ENCODE measurements at places on chromosomes 13 and 19.
A peak's percentile ranks its signal among the peaks of the same experiment; 100 is the strongest.

DNA sequence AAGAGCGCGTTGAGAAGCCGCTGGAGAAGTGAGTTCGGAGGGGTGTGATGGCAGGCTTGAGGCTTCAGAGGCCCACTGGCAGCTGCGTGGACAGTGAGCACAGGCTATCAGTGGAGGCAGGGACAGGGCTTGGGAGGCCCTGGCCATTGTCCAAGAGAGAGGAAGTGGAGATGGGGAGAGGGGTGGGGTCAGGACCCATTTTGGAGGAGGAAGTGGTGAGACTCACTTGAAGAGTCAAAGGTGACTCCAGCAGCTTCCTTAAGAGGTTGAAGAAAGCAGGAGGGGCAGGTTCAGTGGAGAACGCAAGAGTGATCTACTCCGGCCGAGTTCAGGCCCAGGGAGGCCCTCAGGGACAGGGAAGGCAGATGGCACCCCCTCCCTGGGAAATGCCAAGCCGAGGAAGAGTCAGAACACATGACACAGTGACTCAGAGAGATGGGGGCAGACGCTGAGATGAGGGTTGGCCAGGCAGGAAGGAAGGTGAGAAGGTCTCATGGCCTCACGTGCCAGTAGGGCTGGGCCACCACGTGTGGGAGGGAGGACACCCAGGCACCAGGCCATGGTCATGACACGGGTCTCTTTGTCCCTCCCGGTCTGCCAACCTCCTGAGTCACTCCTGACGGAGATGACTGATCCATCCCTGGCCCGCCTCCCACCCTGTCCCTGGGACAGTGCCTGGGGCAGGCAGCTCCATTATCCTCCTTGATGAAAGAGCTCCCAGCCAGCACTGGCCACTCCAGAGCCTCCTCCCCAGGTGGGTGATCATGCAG is 10.1 kb upstream of the CD22 start:
- DNase-seq, result peak; percentile 93

GRCh38 chr19:30719189-30719998 is 347.2 kb downstream of the ZNF536 start:
- DNase-seq, result peak; percentile 18

DNA sequence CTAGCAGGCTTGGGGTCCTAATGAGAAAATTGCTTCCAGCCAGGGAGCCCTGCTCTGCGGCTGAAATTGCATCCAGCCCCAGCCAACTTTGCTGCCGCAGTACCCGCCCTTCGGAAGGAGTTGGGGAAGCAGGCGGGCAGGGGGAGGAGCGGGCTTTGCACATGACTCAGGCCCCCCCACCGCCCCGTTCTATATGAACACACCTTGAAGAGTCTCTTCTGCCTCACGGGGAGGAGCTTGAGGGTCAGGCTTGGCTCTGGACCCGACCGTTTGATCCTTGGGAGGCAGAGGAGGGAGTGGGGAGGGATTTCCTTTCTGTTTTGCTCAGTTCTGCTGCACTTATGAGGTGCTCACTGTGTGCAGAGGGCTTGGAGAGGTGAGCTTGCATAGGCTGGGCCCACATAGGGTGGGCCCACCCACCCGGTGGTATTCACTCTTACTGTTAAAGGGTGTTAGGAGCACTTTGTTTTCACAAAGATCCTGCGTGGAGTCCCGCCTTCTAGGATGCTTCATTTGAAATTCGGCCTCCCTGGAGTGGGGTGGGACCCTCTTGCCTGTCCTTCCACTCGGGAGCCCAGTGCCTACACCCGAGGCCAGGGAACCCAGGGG is 46.5 kb downstream of the LYL1 start:
- no peak for DNase-seq

DNA sequence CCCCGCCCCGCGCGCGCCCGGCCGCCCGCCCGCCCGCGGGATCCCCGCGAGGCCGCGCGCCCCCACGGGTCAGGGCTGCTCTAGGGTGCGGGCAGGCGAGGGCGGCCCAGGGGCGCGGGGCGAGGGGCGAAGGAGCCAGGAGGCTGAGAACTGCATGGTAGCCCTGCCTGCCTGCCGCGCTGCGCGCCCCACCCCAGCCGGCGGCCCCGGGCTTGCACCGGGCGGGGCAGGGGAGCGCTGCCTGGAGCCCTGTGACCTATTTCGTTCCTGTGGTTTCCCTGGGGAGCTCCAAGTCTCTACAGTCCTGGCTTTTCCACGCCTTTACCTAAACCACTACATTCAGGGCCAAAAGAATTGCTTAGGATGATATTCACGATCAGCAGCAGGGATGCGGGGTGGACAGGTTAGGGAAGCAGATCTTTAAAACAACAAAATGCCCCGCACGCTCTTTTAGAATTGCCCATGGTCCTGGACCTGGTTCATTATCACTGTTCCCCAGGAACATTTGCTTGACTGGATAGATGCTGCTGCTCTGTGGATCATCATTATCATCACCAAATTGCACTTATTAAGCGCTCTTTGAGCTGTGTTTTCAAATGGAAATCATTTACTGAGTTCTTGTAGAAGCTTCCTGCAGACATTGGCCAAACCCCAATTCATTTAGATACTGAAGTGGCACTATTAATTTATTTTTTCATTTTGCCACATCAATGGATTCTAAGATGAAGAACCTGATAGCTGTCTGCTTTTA is 421 bp upstream of the GPR12 start:
- DNase-seq, result no peak

- DNase-seq, result no peak
These were observed 122.9 kb downstream of the RFC3 start for GRCh38 chr13:33940898-33941297.

GRCh38 chr19:10975374-10976130 is 14.7 kb downstream of the SMARCA4 start:
- peak; percentile 35 for DNase-seq

DNA sequence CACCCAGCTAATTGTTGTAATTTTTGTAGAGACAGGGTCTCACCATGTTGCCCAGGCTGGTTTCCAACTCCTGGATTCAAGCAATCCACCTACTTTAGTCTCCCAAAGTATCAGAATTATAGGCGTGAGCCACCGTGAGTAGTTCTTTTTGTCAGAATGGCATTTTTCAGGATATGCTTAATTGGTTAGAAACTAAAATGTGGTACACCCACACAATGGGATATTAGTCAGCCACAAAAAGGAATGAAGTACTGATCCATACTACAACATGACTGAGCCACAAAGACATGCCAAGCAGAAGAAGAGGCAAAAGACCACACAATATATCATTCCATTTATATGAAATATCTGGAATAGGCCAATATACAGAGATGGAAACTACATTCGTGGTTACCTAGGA is 41.7 kb upstream of the MAP3K10 start:
- no peak for DNase-seq

- peak; percentile 64 for DNase-seq
These were observed 44.2 kb downstream of the PCDH8 start for GRCh38 chr13:52804202-52804641.

- no peak for DNase-seq
These were observed 1.5 kb downstream of the MYPOP start for GRCh38 chr19:45900738-45901431.

- no peak for DNase-seq
These were observed 28.2 kb upstream of the FBL start for GRCh38 chr19:39874404-39874803.

- DNase-seq, result no peak
These were observed 13.0 kb upstream of the SPATA13 start for GRCh38 chr13:24147570-24147963.

DNA sequence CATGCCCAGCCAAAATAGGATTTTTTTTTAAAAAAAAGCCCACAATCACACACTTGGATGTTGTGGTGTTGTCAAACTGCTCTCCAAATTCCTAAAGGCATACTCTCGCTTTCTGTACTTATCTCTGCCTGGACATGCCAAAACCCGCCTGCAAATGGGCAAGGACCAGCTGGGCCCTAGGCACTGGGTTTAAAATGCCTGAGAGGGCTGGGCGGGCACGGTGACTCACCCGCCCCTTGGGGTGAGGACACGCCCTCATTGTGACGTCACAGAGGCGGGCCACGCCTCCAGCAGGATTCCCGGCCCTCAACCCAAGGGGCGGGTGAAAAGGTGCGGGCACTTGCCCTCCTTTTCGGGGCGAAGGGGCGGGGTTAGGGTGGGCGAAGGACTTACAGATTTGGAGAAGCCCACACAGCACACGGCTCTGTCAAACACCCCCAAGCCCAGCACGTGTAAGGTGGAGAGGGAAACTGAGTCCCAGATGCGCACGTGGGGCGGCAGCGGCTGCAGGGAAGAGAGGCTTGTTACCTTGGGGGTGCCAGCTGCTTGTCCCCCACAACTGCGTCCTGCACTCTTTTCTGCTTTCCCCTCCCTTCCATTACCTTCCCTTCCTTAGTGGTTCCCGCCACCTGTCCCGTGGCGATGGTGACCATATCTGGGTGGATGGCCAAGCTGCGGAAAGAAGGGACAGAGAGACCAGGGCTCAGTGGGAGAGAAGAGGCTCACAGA is 6.6 kb downstream of the EML2 start:
- peak; percentile 73 for DNase-seq

- no peak for DNase-seq
These were observed 9.6 kb downstream of the GIPR start for GRCh38 chr19:45677351-45678230.

- DNase-seq, result peak; percentile 40
These were observed 49.1 kb downstream of the LMO7 start for GRCh38 chr13:75685239-75685697.

DNA sequence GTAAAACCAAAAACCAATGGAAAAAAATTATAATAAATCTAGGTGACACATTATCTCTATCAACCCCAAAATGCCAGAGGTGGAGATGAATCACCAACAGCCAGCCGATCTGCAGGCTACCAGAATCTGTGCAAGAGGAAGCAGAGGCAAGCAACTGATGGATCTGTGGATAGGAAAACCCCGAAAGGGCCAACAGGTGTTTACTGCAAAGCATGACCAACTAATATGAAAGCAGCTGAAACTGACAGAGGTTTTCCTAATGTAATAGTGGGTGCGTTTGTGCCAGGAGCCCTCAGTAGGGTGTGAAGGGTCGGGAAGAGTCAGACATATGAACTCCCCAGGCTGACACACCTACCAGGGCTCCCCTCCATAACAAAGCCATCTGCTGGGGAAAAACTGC is 554.6 kb downstream of the RFC3 start:
- no peak for DNase-seq

- no peak for DNase-seq
These were observed 243.3 kb downstream of the DCT start for GRCh38 chr13:94236132-94236531.

GRCh38 chr13:73286942-73287620 is 228.3 kb downstream of the KLF5 start:
- no peak for DNase-seq

GRCh38 chr19:35615036-35615435 is 2.5 kb downstream of the HAUS5 start:
- DNase-seq, result no peak

GRCh38 chr19:7661744-7662538 is 6.9 kb upstream of the RETN start:
- no peak for DNase-seq

DNA sequence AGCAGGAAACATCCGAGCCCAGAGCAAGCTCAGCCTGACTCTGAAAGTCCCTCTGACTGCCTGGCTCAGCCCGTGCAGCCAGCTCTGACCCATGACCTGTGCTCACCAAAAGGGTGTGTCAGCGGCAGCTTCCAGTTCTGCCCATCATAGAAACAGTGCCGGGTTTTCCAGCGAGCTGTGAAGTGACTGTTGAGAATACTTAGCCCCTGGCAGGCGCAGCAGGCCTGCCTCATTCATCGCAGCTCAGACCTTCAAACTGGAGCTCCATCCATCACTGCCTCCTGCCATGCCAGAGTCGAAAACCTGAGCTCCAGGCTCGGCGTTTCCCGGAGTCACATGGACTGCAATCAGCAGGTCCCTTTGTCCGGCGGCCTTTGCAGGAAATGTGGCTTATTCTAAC is 16.3 kb upstream of the GSX1 start:
- no peak for DNase-seq

DNA sequence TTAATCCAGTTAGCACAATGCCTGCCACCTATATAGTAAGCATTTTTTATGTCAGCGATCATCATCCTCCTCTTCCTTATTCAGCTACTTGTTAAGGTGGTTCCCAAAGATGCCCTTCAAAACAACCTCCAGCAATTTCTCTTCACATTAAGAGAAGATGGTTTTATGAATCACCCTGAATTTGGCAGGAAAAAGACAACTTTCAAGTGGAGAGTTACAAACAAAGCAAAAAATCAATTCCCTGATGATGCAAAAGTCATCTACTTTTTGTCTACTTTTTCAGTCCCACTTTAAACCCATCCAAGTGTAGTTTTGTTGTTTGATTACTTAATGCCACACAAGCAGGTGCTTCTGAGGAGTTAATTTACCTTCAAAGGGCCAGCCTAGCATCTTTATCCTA is 139.1 kb upstream of the SERP2 start:
- DNase-seq, result no peak

- DNase-seq, result no peak
These were observed 1.6 kb downstream of the TTYH1 start for GRCh38 chr19:54416695-54417491.

- no peak for DNase-seq
These were observed 105.6 kb upstream of the SERP2 start for GRCh38 chr13:44267980-44268379.
